ENCODE measurements at places on chromosomes 12 and 14.

DNA sequence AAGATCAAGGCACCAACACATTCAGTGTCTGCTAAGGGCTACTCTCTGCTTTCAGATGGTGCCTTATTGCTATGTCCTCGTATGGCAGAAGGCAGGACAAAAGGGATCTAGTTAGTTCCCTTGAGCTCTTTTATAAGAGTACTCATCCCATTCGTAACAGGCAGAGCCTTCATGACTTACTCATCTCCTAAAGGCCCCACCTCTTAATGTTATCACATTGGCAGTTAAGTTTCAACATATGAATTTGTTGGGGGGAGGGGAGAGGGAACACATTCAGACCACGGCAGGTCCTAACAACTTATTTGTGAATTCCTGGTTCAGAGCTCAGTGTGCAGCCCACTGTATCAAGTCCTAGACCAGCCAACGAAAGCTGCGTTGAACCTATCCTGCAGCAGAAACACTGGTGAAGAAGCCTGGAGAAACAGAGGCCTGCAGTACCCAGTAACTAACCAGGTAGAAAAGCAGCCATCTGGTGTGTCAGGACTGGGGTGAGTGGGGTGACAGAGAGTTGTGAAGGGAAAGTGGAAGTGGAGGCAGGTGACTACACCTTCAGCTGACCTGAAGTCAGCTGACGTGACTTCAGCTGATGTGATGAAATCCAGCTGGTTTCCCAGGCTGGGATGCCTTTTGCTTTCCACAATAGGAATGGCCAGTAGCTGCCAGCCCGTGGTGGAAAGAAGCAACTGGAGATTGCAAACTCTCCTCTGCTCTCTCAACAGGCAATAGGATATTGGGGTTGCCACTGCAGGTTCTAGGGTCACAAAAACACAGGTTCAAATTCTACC is 101.6 kb upstream of the PLXNC1 start:
- no peak for DNase-seq

- DNase-seq = no peak
Observed at GRCh38 chr12:63066782-63067181, 84.2 kb downstream of the AVPR1A start.

DNA sequence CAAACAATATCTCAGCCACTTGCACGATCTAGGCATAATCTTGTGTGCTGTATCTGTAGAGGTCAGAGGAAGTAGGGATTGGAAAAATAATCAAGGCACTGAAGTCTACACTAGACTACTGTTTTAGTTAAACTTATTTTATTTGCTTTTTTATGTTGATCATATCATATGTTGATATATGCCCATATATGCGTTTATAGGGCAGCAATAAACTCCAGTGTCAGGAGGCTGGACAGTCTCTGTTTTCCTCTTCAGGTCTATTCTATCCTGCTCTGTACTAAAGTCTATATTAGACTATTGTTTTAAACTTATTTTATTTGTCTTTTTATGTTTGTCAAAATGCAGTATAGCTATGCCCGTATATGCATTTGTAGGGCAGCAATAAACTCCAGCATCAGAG is 47.9 kb upstream of the OR4E1 start:
- no peak for DNase-seq

- DNase-seq = no peak
Observed at GRCh38 chr14:76687611-76688382, 73.5 kb upstream of the VASH1 start.

Data from neuronal stem cell (in vitro differentiated cells).